Putamen (tissue), 1 donor: ENCODE measurements at places on chromosomes 3 and 15.

DNA sequence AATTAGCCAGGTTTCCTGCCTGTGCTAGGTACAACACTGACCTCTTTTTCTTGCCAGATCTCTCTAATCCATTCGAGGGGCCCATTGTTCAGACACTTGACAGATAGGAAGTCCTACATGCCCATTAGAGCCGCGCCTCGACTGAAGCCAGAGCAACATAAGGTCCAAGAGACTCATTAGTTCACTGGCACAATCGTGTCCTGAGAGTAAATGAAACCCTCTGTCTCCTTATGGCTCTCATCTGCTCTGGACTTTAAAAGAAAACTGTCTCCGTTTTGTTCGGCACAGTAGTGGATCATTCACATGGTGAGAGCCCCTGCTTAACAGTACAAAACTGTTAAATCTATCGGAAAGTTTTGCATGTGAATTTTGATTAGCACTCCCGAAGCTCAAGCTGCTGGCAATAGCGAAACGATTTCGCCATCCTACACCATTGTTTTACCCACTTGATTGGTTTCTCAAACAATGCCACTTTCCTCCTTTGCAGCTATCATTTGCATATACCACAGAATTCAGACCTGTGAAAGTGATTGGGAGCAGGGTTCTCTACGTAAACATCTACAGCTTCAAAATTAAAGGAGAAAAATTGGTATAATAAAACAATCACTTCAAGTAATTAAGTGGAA is 19.0 kb upstream of the C15orf61 start:
- DNase-seq, result no peak

DNA sequence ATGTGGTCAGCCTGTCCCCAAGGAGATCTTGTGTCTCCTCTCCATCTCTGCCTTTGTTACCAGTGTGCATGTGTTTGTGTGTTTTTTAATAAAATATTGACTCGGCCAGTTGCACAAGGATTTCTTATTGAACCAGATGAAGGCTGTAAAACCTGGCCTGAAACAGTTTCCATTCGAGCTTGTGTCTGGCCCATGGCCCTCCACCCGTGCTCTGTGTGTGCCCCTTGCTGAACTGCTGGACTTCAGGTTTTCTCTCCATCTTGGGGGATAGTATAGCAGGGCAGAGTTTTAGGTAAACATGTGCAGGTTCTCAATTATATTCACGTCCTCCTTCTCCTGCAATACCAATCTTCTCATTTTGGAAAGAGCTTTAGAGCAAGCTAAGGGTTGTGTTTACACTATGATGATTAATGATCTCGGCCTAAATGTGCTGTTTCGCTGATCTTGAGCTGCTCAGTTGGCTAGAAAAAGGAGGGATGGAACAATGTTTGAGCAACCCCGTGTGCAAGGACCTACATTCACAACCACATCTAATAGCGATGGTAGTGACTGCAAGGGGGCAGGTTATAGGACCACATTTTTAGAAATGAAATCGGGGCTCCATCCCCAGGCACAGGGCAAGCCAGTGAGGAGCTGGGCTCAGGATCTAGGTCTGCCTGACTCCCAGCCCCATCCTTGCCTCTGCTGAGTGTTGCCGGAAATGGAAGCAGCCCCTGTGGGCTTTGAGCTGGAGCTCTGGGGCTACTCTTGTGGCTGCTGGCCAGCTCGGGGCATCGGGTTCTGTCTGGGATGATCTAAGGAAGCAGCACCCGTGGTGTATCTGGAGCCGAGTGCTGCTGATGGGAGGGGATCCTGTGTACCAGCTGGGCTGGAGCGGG is 47.7 kb downstream of the CMTM6 start:
- DNase-seq, result no peak

- DNase-seq, result no peak
These were observed 234.3 kb downstream of the GAP43 start for GRCh38 chr3:115857518-115858136.

GRCh38 chr15:73139744-73140553 is 87.7 kb downstream of the NEO1 start:
- DNase-seq, result no peak

GRCh38 chr15:66770518-66771350 is 68.7 kb downstream of the SMAD6 start:
- DNase-seq, result no peak

DNA sequence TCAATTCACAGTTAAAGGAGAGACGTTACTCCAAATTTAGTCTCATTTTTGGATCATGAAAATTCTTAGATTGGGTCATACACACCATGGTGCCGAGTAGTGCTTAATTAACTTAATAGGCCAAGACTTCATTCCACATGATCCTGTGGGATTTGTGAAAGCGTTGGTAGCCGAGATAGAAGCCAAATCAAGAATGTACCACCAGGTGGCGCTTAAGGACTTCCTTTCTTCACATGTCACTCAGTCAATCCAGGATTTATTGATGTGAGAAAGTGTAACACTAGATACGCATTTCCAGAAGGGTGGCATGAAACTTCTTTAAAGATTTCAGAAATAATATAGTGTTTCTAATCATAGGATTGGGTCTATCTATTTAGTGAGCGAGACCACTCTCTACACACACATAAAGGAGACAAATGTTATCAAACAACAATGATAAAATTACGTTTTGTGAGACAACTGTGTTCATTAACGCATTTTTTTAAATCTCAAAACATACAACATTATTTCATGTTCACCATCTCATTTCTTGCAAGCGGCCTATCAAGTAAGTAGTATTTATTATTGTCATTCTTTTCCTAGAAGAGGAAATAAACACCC is 436.1 kb downstream of the CHL1 start:
- peak; percentile 77 for DNase-seq

DNA sequence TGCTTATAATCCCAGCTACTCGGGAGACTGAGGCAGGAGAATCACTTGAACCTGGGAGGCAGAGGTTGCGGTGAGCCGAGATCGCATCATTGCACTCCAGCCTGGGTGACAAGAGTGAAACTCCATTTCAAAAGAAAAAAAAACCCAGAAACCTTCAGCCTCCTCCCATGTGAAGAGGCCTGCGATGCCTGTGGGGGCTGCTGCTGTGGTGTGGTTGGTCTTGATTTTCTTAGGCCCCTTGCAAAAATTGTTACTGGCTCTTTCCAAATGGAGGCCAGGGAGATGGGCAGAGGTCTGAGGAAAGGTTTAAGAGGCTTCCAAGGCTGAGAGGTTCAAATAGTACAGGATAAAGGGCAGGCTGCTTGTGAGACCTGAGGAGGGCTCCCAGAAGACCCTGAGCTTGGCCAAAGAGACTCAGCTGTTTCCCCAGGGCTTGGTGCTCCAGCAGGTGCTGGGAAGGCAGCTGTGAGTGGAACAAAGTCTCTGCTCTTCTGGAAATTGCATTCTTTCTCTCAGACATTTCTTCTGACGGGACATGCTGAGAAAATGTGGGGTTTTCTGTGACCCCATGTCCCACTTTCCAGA is 18.4 kb downstream of the GCSAM start:
- DNase-seq, result no peak

DNA sequence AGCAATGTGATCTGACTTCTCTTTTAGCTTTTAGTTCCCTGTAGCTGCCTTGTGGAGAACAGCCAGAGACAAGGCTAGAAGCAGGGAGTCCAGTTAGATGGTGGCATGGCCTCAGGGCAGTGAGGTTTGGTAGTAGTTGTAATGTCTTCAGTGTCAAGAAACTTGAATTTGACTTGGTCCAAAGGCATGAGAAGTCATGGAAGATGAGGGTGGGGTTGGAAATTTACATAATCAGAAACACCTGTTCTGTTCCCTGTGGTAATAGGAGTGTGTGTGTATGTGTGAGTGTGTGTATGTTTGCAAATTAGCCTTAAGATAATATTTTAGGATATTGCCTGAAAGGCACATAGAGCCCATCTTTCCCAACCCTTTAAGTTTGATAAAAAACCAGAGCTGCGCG is 55.2 kb upstream of the GCNT3 start:
- DNase-seq, result no peak

GRCh38 chr3:146093896-146094295 is 67.1 kb downstream of the PLOD2 start:
- DNase-seq, result no peak
